ENCODE measurements at places on chromosomes 13 and 19. TPM values are rescaled to one million over a fixed set of nuclear protein-coding genes. Genes with fewer than 3 reads are reported as not detected.

Gene ATG4D
- polyA plus RNA-seq, result 26.8 TPM

Gene METTL21C
- not detected for polyA plus RNA-seq

Gene MLNR
- polyA plus RNA-seq, result 0.15 TPM

Gene ZNF100
- polyA plus RNA-seq, result 20.8 TPM

Gene C1QTNF9B
- polyA plus RNA-seq, result 1.4 TPM

Gene CABP5
- not detected for polyA plus RNA-seq

Gene SYT3
- polyA plus RNA-seq, result 1.2 TPM

Gene KIR3DL1
- not detected for polyA plus RNA-seq

Gene GIPR
- polyA plus RNA-seq, result 0.85 TPM

Gene TTC9B
- polyA plus RNA-seq, result 0.25 TPM

Gene ZNF296
- polyA plus RNA-seq, result 0.98 TPM

Gene ANKRD24
- polyA plus RNA-seq, result 1.4 TPM

Gene MYO1F
- 10.8 TPM for polyA plus RNA-seq

Gene ZBTB32
- polyA plus RNA-seq, result 0.32 TPM

Gene TSKS
- 0.08 TPM for polyA plus RNA-seq

All from left kidney (tissue), 8 donors.